ENCODE measurements at places on chromosomes 4 and X. TPM values are rescaled to one million over a fixed set of nuclear protein-coding genes. Genes with fewer than 3 reads are reported as not detected.

GRCh38 chrX:72020788-72021187 is 110.1 kb downstream of the NHSL2 start:
- H3K27me3 ChIP-seq = no peaks in the 10 kb centered on the region
- peaks cover 15% of the 10 kb centered on the region for H3K4me1 ChIP-seq
- no peak overlapping the region for H3K4me3 ChIP-seq

RENBP gene
- 8.5 TPM for total RNA-seq

MECP2 gene
- 57.8 TPM for total RNA-seq

DNA sequence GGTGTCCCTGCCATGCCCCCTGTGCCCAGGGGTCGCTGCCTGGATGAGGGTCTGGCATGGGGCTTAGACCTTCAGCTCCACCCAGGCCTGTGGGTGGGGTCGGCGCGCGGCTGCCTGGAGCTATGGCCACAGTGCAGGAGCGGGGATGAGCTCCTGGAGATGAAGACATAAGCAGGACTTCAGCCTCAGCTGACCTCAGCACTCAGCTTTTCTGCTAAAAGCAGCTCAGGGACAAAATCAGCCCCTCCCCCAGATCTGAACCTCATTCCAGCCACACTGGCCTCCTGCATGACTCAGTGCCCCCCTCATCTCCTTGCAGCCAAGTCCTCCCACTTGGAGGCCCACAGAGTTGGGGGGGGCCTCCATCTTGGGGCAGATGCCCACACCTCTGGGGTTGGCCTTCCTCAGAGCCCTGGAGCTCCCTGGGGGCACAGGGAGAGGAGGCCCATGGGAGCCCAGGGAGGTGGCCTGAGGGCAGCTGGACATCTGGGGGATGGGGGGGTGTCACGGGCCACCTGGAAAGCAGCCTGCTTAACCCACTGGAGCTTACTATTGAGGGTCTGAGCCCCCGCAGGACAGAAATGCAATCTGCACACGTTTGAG is 19.4 kb upstream of the CPLX1 start:
- H3K27ac ChIP-seq = no peak overlapping the region
- H3K4me1 ChIP-seq = peaks cover 5% of the 10 kb centered on the region
- H3K36me3 ChIP-seq = peaks cover 24% of the 10 kb centered on the region
- H3K4me3 ChIP-seq = no peak overlapping the region
- no peak for DNase-seq

TIGD4 gene
- 0.65 TPM for total RNA-seq

- H3K4me1 ChIP-seq = peaks cover 41% of the 10 kb centered on the region
- no peak overlapping the region for H3K27ac ChIP-seq
- no peak overlapping the region for H3K4me3 ChIP-seq
- DNase-seq = no peak
- peaks cover 2% of the 10 kb centered on the region for H3K36me3 ChIP-seq
Measured at GRCh38 chr4:184802697-184803015, 23.1 kb downstream of the ACSL1 start.

CENPVL1 gene
- 0.31 TPM for total RNA-seq
